ENCODE measurements at places on chromosomes 6 and 20.

GRCh38 chr20:6122873-6123648 lies at the start of gene FERMT1:
Gene FERMT1, minus strand, starts transcription at chr20:6123030. Its CDS starts 3,476 bp downstream, at chr20:6119554.
- no peak for DNase-seq

- no peak for DNase-seq
Observed at GRCh38 chr20:49635166-49635565, 67.2 kb upstream of the PTGIS start.

- DNase-seq, result no peak
Observed at GRCh38 chr6:99967052-99967451, 27.0 kb downstream of the MCHR2 start.

DNA sequence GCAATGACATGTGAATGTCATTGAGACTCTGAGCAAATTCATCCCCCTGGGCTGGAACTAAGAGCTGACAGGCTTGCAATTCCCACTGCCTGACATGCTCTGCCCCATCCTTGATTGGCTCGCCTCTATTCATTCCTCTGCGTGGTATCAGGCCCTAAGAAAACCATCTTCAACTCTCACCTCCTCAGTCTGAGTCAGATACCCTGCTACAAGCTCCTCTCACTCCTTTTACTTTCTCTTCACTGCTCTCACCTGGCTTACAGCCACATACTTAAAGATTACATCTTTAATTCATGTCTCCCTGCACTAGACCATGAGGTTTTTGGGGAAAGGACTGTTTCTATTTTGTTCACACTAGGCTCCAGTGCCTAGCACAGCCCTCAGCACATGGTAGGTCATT lies 131.6 kb downstream of the KIF6 start:
- DNase-seq, result no peak

DNA sequence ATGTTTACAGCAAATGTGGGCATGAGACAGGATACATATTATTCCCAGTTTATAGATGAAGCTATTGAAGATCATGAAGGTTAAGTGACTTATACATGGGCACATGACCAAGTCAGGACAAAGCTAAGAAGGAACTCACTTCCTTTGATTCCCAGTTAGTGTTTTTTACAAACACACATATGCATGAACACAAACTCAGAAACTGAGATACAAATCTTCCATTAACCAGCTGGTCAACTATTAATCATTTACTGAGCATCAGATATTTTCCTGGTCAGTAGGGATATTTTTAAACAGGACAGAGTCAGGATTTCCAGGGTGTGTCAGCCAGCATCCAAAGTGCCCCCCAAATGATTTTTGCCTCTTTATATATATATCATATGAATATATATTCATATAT lies 222.2 kb downstream of the OGFRL1 start:
- DNase-seq, result no peak

DNA sequence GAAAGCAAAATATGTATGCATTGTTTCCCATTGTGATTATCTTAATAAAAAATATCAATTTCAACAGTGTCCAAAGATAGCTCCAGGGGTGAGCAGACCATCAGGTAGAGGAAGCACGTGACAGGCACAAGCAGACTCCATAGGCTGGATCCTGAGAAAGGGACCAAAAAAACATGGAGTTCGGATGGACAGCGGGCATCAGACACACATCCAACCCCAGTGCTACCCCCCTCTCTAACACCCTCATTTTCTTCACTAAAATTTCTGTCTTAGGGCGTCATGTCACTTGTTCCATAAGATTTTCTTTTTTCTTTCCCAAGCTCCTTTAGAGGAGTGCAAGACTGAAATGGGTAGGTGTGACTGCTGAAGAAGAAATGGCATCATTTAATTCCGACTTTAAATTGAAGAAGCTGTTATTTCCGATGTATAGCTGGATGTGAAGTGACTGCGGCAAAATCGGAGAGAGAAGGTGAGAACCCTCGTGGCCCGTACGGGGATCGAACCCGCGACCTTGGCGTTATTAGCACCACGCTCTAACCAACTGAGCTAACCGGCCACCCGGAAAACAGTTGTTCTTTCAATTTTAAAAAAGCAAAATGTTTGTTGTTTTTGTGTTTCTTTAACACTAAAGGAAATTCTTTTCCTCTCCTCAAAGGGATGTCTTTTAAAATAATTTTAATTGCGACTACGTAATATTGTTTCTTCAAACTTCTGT lies 10.3 kb upstream of the PRSS16 start:
- no peak for DNase-seq

- DNase-seq, result no peak
Observed at GRCh38 chr6:167750956-167751358, 75.8 kb upstream of the AFDN start.

DNA sequence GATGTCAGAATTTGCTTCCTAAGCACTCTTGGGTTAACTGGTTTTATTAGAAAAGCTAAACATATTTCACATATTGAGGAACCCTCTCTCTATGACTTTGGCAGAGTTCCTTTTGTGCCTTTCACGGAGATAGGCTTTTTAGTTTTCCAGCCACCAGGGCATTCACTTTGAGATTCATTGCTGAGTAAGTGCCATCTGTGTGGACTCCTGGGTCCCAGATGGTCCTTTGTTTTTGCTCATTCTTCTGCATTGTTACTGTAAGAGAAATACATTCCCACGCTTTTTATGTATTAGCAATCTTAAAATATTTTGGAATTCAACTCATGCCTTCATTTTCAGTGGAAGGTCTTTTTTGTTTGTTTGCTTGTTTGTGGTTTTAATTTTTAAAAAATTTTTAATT lies 76.3 kb upstream of the PHACTR2 start:
- no peak for DNase-seq

- no peak for DNase-seq
Observed at GRCh38 chr6:133314947-133315346, 73.8 kb downstream of the EYA4 start.

GRCh38 chr6:132511210-132511830 lies 1.6 kb downstream of the STX7 start:
- no peak for DNase-seq

GRCh38 chr6:31651602-31652191 lies 764 bp downstream of the BAG6 start:
- DNase-seq, result peak; percentile 64

DNA sequence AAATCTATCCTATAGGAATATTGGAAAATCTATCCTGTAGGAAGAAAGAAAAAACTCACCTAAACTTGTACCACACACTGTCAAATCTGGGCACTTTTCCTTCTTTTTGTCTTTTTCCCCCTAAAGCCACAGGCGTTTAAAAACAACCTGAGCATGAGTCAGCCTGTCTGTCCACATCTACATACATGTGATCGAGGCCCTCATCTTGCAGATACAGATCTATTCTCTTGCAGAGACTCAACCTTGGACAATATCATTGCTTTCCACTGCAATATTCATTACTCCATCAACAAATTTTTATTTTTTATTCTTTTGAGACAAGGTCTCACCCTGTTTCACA lies 95.9 kb upstream of the IYD start:
- DNase-seq, result no peak

- DNase-seq, result no peak
Observed at GRCh38 chr6:105781915-105782314, 304.2 kb upstream of the PRDM1 start.

DNA sequence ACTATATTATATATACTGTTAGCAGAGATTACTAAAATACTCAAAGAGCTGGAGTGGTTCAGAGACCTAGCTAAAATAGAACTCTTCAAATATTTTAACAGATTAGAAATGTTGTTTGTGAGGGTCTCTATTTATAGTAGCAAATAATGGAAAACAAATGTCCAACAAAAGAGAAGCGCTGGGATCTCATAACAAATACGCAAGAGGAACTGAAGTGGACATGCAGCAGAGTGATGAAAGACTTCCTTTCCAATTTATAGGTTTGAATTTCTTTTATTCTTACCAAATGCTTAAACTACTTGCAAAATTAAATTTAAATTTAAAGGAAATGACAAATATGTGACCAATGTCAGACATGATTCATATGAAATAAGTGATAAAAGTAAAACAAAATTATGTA lies 49.9 kb downstream of the PIGU start:
- DNase-seq, result no peak

- no peak for DNase-seq
Observed at GRCh38 chr6:93323630-93324029, 95.7 kb downstream of the EPHA7 start.

DNA sequence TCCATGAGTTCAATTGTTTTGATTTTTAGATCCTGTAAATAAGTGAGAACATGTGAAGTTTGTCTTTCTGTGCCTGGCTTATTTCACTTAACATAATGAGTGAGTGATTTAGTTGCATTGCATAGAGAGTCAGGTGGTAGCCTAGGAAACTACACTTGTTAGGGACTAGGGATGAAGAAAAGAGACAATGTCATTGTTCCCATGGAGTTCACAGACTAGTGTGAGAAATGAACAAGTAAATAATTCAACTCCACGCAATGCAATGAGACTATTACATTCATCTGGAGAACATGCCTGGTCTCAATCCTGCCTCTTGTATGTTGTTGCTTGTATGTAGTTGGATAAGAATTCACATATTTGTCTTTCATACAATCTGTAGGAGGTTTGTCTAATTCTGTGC lies 76.3 kb upstream of the B3GAT2 start:
- DNase-seq, result no peak

GRCh38 chr6:112639391-112639831 lies 292.3 kb downstream of the RFPL4B start:
- no peak for DNase-seq

- DNase-seq, result no peak
Observed at GRCh38 chr20:2480381-2480780, 9.8 kb upstream of the SNRPB start.
